ENCODE measurements at places on chromosomes 2 and 18. TPM values are rescaled to one million over a fixed set of nuclear protein-coding genes. Genes with fewer than 3 reads are reported as not detected.

The TAF4B gene
- 12.3 TPM for total RNA-seq

The SP5 gene
- total RNA-seq: not detected

The VIT gene
- 8.8 TPM for total RNA-seq

The SERPINB11 gene
- not detected for total RNA-seq

The CLEC4F gene
- not detected for total RNA-seq
